ENCODE measurements at places on chromosomes 3 and 15.

DNA sequence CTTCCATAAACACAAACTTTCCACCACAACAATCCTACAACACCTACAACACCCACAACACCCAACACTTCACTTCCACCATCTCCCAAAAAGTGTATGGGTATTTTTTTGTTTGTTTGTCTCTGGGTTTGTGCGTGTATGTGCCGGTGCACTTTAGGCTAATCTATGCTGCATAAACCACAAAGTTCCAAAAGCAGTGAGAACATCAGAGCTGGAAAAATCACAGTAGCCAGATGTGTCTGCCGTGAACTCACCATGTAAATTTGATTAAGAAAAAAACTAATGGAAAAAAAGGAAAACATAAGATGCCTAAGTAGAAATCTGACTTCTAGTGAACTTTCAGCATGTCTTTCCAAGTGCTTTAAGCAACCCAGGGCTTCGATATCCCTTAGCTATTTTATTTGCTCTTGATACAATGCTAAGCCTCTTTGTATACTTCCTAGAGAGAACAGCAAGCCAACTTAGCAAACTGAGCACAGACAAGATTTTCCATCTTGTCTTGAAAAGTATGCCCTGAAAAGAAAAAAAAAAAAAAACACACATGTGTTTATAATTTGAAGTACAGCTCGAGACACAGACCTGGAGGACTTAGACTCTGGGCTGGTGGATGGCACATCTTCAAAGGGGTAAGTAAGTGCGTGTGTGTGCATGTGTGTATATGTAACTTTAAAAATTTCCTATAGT, 91.4 kb downstream of the WWTR1 start:
- no peak for DNase-seq

GRCh38 chr3:18847583-18848197, 300.6 kb upstream of the KCNH8 start:
- no peak for DNase-seq

GRCh38 chr3:183558495-183558894, 3.0 kb upstream of the KLHL6 start:
- DNase-seq = no peak

- no peak for DNase-seq
Measured at GRCh38 chr3:14581334-14582044, 41.3 kb upstream of the GRIP2 start.

DNA sequence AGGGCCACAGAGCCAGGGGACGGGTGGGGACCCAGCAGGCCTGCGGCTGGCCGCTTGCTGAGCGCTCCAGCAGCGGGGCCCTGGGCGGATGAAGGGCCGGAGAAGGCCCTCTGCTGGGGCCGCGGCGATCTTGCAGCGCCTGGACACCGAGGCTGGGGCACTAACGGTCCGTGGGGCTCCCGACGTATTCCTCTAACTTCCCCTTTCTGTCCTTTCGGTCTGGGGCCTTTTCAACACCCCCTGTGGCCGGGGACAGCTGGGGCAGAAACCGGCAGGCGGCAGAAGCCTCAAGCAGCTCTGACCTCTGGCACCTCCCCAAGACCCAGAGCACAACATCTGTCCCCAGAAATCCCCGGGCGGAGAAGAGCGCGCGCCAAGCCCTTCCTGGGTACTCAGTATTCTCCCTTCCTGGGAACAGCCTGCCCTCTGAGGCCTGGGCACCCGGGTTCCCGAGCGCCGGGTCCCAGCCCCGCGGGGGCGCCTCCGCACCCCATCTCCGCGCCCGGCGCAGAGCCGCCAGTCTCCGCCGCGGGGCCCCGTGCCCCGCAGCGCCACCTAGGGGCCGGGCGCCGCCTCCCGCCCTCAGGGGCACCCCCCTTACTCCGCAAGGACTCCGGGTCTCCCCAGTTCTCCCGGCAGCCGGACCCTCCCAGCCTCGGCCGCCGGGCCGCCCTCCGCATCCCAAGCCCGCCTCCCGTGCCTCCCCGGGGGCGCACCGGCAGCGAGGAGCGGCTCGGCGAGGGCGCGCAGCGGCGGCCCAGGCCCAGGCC, 582 bp upstream of the SLCO3A1 start:
- DNase-seq = peak; percentile 23

DNA sequence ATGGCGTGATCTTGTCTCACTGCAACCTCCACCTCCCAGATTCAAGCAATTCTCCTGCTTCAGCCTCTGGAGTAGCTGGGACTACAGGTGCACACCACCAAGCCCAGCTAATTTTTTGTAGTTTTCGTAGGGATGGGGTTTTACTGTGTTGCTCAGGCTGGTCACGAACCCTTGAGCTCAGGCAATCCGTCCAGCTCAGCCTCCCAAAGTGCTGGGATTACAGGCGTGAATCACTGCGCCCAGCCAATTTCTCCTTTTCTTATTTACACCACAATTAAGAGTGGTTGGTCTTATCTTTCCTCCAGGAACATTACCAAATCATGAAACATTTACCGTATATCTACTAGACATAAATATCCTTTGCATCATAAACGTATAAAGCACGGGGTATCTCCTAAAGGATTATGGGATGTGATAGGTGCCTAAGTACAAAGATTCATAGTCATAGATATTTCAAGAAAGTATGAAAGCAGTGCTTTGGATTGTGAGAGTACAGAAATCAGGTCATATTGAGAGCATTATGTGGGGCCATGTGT, 194.5 kb downstream of the RBMS3 start:
- DNase-seq = no peak

DNA sequence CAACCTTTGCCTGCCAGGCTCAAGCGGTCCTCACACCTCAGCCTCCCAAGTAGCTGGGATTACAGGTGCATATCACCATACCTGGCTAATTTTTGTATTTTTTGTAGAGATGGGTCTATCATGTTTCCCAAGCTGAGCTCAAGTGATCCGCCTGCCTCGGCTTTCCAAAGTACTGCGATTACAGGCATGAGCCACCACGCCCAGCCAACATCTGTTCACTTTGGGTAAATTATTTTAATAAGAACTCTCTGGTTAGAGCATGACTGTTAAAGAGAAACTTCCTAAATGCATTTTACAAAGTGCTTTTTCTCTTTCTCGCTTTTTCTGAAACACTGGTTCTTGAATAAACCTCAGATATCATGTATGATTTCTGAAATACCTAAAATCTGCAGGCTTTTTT, 172.5 kb downstream of the PTPRG start:
- DNase-seq = peak; percentile 79

DNA sequence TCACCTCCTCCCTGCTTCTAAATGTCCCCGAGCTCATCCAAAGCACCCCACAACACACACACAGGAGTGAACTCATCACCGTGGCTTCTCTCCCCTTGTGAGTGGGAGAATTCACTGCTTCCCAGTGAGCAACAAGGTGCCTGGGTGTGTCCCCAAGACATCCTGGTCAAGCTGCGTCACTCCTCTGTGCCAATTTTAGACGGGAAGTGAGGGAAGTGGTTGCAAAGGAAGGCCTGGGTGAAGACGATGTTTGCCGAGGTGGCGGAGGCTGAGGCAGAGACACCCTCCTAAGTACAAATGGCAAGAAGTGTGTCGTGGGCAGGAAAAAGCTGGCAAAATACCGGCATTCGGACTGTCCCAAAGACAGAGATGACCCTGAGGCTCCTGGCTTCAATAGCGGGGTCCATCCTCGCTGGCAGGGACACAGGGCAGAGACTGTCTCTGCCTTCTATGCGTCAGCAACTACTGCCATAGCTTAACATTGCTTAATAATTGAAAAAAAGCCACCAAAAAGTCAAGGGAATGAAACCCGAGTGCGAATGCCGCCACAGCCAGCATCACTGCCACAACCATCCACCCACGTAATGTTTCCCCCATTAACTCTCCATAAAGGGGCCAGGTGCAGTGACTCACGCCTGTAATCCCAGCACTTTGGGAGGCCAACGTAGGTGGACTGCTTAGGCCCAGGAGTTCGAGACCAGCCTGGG, 72.8 kb downstream of the VGLL4 start:
- no peak for DNase-seq

- no peak for DNase-seq
Measured at GRCh38 chr3:135197246-135197645, 402.2 kb downstream of the EPHB1 start.

GRCh38 chr3:171354706-171355582, 105.3 kb downstream of the TNIK start:
- DNase-seq = no peak

DNA sequence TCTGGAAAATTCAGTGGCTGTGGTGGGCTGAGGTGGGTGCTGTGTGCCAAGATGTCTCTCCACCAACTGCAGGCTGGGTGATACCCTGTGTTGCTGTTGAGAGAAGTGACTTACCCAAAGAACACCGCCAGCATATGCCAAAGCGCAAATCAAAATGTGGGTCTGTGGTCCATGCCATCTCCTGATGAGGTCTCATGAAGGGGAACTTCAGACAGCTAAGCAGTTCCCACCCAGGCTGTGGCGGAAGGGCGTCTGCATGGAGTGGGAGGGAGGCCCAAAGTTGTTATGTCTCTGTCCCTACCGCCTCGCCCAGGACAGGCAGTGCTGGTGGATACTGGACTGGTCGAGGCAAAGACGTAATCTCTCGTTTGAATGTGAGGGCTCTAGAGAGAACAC, 70.9 kb upstream of the PLXNA1 start:
- DNase-seq = no peak

- no peak for DNase-seq
Measured at GRCh38 chr15:48645558-48646330, at the start of gene FBN1. TSS of gene FBN1 (minus strand) at chr15:48645709. CDS start at chr15:48644769, 940 bp downstream.

- DNase-seq = no peak
Measured at GRCh38 chr3:157542711-157543500, 39.7 kb upstream of the VEPH1 start.
